Renal cortical epithelial cell (primary cell): ENCODE measurements at places on chromosomes 1 and 21. TPM values are rescaled to one million over a fixed set of nuclear protein-coding genes. Genes with fewer than 3 reads are reported as not detected.

Gene SLC1A7
- not detected in 2 replicates for total RNA-seq

Gene LCE3D
- total RNA-seq: not detected in 2 replicates

Gene S100B
- total RNA-seq: not detected in 2 replicates

Gene GIPC2
- total RNA-seq: 1.1 and 4.9 TPM in 2 replicates

Gene KCND3
- total RNA-seq: 0.17 and 0.30 TPM in 2 replicates

Gene TMIGD3
- not detected in 2 replicates for total RNA-seq
